Fibroblast of skin of abdomen (primary cell): ENCODE measurements at places on chromosomes 2 and 18.
A peak's percentile ranks its signal among the peaks of the same experiment; 100 is the strongest.

- peak; percentile 85 for DNase-seq
Observed at GRCh38 chr2:99984799-99985515, 157.4 kb downstream of the AFF3 start.

DNA sequence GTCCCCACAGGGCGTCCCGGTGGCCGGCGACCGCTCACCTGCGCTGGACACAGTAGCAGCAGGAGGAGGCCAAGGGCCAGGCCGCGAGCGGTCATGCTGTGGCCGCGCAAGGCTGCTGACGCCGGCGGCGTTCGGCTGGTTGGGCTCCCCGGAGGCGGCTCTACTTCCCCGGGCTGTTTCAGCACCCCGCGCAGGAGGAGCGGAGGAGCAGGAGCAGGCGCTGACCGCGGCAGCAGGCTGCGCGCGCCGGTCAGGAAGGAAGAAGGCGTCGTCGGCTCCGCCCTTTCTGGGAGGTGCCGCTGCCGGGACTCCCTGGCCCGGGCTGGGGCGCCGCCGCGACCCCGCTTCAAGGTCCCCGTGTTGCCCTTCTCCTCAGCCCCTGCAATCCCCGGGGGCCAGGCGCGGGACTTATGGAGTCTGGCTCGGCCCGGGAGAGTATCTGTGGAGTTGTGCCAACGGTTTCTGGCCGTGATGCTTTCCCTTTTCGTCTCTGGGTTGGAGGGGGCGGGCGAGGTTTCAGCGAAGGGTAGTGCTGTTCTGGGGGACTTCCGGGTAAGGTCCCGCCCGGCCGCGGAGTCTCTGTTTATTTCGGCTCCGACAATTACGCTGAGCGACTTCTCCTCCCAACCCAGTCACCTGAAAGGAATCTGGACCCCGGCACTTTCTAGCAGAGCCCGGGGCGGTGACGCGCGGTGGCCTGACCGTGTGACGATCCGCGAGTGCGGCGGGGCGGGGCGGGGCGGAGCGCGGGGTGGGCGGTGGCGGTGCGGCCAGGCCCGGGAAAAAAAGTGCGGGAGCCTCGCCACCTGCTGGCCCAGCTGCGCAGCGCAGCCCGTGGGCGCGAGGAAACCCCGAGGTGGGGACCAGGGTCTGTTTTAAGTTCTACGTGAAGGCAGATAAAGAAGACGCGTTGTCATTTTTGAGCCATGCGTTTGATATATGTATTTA, at the start of gene NPC1:
Gene NPC1 (minus strand): TSS at position 258 of the 948 bp plus-strand sequence. CDS start 163 bp downstream, at position 95.
- peak; percentile 94 for DNase-seq

DNA sequence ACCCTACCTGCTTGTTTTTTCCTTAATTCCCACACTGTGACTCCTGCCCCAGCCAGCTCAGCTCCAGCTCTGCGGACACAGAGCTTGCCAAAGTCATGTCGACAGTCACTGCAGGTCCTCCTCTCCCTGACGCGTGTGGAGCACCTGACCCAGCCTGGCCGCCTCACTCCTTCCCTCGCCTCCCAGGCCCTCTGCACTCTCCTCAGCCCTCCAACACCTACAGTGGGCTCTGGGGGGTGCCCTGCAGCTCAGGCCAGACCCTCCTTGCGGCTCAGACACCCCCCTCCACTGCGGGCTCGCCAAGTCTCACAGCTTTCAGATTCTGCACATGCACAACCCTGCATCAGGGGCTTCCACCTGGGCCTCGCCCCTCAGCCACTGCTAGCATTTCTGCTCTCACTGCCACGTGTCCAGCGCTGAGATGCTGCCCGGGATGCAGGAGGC, 68.3 kb downstream of the NDUFA10 start:
- no peak for DNase-seq

- DNase-seq = peak; percentile 51
Observed at GRCh38 chr2:234158812-234159211, 108.3 kb downstream of the SPP2 start.

DNA sequence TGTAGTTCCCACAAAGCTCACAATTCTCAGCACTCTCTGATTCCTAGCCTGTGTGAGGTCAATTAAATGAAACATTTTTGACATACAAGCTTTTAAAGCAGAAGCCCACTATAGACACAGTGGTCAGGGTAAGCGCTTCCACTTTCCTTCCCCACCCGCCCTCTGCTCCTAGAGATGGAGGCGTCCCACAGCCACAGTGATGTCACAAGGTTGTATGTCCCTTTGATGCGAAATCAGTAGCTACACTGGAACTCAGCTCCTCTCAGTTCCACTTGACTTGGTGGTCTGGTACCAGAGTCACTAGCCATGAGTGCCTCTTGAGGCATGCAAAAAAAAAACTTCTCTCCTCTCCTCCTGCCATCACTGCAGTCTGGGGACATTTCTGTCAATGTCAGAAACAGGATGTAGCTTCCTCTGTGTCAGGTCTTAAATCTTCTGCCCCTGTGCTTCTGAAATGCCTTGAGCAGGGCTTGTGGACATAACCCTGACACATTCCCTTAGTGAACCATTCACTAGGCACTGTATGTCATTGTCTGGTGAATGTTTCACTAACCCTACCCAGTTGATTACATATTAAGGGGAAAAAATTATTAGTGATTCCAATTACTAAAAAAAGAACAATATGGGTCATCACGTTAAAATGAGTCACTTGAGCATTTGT, 7.8 kb downstream of the SULT1C4 start:
- DNase-seq = no peak

DNA sequence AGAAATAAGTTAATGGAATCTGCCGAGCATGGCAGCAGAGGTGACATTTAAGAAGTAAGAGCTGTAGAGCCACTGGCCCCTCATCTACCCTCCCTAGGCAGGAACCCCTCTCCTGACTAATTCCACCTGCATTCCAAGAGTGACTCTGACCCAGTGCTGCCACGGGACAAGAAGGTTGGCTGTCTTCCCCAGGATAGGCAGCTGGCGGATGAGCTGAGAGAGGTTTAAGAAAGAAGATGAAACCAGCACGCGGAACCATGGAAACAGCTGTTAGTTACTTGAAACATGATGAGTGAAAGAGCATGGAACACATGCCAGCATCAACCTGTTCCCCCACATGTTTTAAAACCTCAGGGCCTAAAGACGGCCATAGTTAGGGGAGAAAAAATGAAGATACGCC, 74.1 kb downstream of the RND3 start:
- DNase-seq = no peak

DNA sequence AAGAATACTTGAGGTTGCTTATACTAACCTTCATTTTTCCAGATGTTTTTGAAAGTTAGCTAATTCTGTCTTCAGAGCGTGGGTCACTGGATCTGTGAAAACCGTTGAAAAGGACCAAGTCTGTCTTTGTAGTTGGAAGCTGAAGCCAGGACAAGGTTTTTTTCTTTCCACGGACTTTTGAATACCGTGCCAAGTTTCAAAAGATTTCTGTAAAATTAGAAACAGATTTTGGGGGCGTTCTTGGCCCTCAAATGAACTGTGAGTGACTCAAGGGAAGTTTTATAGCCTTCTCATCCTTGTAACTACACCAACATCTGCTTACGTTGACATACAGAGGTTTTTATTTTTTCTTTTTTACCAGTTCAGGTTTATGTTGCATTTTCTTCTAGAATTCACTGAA, at the start of gene FAP:
Gene FAP (minus strand): TSS at position 152 of the 400 bp plus-strand sequence. CDS start 118 bp downstream, at position 34.
- DNase-seq = peak; percentile 97

- no peak for DNase-seq
Observed at GRCh38 chr18:2970772-2971659, 41.9 kb downstream of the LPIN2 start.

DNA sequence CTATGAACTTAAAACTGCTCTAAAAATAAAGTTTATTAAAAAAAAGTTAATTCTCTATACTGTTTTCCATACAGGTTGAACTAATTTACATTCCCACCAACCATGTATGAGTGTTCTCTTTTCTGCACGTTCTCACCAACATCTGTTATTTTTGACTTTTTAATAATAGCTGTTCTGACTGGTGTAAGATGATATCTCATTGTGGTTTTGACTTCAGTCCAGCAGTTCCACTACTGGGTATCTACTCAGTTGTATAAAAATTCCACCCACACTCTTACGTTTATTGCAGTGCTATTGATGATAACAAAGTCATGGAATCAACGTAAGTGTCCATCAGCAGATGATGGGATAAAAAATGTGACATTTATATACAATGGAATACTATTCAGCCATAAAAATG, 33.7 kb downstream of the SPAG16 start:
- peak; percentile 65 for DNase-seq

- DNase-seq = no peak
Observed at GRCh38 chr2:230999477-230999876, 3.6 kb downstream of the SPATA3 start.

DNA sequence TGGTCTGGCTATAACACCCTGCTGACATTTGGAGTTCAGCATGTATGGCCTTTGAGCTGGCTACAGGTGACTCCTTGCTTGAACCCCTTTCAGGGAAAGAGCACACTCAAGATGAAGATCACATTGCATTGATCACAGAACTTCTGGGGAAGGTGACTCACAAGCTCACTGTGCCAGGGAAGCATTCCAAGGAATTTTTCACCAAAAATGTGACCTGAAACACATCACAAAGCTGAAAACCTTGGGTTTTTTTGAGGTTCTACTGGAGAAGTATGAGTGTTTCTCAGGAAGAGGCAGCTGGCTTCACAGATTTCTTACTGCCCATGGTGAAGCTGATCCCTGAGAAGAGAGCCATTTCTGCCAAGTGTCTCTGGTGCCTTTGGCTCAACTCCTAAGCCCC, 879.0 kb downstream of the CBLN2 start:
- peak; percentile 73 for DNase-seq

DNA sequence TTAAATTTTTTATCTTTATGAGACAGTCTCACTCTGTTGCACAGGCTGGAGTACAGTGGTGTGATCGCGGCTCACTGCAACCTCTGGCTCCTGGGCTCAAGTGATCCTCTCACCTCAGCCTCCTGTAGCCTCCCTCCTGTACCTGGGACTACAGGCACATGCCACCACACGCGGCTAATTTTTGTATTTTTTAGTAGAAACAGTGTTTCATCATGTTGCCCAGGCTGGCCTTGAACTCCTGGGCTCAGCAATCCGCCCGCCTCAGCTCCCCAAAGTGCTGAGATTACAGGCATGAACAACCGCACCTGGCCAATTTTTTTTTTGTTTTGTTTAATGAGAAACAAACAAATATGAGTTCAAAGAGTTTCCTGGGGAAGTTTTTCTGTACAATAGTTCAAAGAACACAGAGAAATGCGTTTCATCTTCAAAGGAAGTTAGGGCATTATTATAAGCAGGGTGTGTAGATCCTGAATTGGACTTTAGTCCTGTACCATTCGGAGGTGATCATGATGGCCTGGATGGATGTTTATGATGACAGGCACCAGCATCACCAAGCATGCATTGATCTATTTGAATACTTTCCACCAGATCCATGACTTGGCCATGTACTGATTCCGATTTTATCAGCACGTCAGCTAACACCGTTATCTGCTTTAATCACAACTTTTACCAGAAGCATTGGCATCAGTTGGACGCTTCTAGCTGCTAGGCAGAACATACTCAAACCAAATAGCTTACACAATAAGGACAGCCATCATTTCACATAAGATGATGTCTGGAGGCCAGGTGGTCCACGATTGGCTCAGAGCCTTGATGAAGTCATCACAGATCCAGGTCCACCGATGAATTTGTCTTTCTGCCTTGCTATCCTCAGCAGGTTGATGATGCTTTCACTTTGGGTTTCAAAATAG, 28.9 kb downstream of the TCF23 start:
- DNase-seq = no peak
